ENCODE measurements at places on chromosomes 3 and 15.

DNA sequence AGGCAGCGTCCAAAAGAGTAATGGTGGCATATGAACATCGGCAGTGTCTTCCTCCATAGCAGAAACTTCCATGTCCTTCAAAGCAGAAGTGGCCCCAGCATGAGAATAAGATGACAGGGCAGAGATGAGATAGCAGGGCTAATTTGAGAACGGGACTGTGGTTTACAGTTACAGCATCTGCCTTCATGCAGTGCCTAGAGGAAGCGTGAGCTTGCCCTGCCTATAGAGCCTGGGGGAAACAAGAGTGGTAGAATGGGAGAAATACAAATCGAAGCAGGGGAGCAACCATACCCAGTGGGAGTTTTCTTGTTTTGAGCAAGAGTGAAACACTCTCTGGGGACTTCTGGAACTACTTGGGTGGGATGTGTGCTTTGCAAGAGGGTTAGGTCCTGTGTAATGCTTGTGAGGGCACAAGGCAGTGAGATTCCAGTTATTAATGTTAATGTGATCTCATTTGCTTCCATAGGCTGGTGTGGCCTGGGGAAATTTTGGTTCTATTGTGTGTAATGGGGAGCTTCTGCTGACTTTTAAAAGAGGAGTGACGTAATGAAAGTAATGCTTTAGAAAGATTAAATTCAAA, 616.9 kb downstream of the ZIC1 start:
- DNase-seq: no peak

DNA sequence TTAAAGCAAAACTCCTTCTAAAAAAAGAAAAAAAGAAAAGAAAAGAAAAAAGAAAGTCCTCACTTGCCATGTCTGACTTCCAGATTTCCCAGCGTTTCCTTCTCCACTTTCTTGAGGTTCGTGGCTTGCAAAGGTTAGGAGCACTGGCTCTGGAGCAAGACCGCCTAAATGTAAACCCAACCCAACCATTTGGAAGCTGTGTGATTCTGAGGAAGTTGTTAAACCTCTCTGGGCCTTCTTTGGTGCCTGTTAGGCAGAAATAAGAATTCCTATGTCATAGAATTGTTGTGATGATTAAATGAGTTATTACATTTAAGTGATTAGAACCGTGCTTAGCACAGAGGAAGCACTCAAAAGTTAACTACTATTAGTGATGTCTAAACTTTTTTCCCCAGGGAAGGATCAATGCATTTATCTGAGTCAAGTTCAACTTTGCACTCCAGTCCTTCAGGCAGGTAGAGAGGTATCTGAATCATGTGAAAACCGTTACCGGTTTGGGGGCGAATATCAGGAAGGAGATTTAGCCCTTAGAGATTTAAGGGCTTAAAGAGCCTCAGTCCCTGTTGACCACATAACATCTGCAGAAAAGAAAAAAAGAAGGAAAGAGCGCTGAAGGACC, 78.3 kb upstream of the HES1 start:
- no peak for DNase-seq

GRCh38 chr3:171329746-171330145, 130.5 kb downstream of the TNIK start:
- no peak for DNase-seq

- DNase-seq: no peak
Observed at GRCh38 chr15:90084876-90085423, 17.3 kb downstream of the IDH2 start.

- peak; percentile 33 for DNase-seq
Observed at GRCh38 chr15:56244811-56245576, 1.3 kb upstream of the RFX7 start.

- no peak for DNase-seq
Observed at GRCh38 chr3:188146219-188146618, 7.7 kb upstream of the LPP start.

GRCh38 chr15:81274255-81274654, 49.7 kb downstream of the STARD5 start:
- DNase-seq: no peak

DNA sequence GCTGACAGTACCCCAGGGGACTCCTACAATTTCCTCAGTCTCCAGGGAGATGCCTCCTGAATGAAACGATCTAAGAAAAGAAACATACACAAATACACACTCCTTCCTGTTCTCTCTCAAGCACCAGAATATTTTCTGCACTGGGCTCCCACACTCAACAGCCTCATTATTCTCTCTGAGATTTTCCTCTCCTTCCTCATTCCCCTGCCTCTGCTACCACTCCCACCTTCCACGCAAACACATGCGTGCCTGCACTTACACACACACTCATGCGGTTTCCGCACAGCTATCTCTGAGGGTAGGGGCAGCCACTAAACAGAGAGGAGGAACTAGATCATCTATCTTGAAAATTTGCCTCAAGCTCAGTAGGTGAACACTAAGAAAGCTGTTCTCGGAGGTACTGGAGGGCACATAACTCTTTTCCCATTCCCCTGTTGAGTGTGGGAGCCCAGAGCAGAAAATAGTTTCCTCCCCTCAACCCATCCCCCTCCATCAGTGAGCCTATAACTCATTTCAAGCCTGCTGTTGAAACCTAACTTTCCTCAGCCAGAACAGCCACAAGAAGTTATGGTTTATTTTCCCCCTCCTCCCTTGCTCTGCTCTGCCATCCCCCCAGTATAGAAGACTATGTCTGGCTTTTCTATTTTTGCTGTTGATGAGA, 30.5 kb upstream of the TIPARP start:
- peak; percentile 80 for DNase-seq

DNA sequence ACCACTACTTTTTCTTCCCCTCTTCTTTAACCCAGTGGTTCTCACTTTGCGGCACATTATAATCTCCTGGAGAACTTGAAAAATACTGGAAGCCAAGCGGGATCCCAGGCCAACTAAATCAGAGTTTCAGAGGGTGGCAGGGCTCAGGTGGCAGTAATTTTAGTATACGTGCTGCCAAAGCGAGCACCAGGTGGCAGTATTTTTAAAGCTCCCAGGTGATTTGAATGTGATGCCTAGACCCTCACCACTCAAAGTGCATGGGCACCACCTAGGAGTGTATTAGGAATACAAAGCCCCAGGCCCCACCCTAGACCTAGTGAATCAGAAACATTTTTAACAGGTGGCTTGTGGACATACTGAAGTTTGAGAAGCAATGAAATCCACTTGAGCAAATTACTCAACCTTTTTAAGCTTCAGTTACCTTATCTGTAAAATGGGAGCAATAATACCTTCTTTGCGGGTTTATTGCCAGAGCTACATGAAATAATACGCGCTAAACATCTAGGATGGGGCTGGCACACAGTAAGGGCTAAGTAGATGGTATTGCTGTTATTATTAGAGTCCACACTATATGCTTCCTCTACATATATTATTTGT, 8.3 kb downstream of the B3GALNT1 start:
- DNase-seq: peak; percentile 52

DNA sequence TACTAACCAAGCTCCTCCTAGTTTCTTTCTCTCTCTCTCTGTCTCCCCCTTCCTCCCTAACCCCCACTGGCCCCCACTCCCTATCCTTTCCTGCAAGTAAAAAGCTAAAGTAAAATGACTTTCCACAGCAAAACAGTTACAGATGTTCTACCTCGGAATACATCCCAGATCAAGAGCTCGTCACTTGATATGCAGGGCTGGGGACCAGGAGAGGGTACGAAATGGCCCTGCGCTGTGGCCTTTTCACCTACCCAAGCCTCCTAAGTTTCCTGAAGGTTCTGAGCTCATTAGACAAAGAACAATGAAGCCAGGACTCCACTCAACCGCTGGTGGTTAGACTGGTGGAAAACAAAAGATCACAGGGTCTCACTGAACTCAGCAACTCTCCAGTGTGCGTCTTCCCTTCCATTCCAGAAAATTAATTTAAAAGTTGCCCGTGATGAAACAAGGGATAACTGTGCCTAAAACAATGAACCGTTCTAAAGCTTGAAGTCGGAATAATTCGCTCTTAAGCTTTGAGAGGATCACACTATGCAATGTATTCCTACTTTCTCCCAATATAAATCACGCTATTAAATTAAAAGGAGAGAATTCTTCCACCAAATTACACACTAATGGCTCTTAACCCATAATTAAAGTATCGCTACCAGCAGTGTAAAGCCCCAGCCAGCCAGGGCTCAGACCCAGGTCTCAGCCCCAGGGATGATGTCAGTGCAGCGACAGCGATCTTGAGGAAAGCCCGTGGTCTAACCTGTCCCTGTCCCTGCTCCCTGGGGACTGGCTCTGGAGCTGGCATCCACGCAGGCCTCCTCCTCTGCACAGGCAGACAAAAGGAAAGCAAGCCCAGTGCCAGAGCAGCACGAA, 5.0 kb downstream of the VGLL4 start:
- DNase-seq: no peak

GRCh38 chr3:78087134-78087533, 1047.2 kb downstream of the ROBO2 start:
- DNase-seq: no peak

GRCh38 chr3:100082714-100083113, 31.6 kb downstream of the FILIP1L start:
- DNase-seq: no peak

DNA sequence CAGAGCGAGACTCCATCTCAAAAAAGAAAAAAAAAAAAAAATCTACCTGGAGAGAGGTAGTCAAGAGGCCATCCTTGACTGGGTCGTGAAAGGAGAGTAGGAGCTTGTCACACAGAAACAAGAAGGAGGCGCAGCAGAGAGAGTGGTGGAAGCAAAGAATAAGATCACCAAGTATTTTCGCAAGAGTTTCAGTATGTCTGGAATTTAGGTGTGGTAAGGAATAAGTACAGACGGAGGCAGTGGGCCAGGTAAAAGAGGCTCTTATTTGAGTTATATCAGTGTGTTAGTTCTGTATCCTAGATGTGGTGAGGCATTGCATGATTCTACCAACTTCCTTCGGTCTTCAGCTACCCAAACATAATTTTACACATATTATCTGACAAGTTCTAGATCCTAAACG, 14.6 kb upstream of the ATP10A start:
- no peak for DNase-seq

DNA sequence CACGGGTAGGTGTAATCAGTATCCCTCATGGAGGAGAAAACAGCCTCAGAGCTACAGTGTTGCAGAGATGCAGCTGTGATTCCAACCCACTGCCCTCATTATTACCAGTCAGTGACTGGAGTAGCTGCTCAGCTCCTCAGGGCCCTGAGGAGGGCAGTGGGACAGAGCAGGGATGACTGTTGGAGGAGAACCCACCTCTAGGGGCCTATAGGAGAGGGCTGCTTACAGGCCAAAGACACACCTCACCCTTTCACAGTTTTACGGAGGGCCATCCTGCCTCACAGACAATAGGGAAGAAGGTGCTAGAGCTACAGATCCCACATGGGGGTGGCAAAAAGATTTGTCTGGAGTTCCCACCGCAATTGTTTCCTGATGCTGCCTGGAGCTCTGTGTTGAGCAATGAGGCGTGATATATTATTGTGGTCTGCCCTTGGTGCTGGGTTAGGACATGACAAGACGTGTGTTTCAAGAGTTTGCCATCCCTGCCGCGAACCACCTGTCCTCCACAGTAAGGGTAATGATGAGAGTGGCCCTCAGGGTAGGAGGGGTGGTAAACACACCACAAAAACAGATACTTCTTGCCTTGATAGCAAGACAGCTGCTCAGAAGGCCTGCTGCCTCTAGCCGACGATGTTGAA, 140.5 kb upstream of the TPM1 start:
- DNase-seq: no peak

DNA sequence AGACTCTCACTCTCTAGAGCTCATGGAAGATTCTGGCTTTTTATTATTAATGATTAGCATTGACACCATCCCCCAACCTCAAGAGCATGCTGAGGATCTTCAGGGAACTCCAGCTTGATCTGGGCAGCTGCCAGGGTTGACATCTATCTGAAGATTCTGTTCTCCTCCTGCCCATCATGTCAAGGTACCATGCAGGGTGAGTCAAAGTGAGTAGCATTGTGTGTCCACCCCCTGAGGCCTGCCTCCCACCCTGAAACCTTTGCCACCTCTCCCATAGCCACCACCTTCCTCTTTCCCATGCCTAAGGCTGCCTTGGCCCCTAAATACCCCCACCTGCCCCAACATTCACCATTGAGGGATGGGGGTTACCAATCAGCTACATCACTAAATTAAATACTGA, 70.1 kb upstream of the SLCO3A1 start:
- DNase-seq: no peak

GRCh38 chr3:12352253-12352652, 63.4 kb downstream of the PPARG start:
- DNase-seq: no peak

DNA sequence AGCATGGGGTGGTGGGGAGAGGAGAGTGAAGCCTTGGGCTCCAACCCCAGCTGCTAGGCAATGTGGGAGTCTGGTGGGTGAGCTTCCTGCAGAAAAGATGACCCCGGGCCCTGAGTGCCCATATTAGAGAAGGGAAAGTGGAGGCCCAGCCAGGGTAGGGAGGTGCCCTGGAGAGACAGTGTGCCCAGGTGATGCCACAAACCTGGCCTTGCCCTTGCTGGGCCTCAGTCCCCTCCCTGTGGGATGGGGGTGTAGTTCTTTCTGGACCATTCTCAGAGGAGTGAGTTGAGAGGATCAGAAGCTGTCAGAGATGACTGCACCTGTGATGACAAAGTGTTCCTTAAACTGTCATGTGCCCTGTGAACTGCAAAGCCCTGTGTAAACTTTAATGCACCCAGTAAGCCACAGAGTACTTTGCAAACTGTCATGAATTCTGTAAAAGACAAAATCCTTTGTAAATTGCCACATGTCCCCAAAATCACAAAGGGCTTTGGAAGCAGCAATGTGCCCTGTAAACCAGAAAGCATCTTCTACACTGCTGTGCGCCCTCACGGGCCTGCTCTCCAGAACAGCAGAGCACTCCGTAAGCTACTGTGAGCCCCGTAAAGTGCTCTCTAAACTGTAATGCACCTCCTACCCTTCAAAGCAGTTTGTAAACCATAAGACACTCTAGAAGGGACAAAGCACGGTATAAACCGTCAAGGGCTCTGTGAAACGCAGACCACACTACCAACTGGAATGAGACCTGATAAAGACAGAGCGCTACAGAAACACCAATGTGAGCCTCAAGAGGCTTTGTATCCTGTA, 51.3 kb upstream of the FGD5 start:
- DNase-seq: no peak

DNA sequence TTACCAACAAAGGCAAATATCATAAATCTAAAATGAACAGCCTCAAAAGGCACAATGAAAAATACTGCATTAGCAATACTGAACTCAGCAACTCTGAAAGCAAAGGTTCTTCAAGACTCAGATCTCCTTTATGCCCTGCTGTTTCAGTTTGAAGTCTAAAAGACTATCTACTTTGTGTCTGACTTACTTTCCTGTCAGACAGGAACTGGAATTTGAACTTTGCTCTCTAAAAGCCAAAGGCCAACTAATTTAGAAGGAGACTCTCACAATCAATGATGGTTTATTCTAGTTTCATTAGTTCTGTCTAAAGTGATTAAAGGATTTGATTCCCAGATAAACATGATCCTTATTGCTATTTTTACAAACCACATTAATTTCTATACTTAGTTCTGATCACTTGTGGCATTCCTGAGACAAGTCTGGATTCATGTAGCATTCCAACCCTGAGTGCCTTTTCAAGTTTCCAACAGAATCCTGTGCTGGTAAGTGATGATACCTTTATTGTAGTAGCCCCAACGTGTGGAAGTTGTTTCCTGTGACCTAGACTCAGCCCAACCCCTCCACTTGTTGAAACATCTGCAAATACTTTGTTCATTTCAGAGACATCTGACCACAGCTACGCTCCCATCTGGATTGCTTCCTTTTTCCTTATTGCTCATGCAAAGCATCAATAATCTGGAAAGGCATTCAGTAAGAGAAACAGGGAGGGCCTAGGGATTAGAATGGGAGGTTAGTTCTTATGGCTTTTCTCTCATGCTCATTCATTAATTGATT, 14.9 kb upstream of the LEKR1 start:
- DNase-seq: no peak

GRCh38 chr3:41608347-41608746, 353.6 kb downstream of the ULK4 start:
- no peak for DNase-seq

GRCh38 chr15:39317225-39317624, 263.7 kb upstream of the THBS1 start:
- DNase-seq: no peak
